ENCODE measurements at places on chromosomes 5 and 9.

DNA sequence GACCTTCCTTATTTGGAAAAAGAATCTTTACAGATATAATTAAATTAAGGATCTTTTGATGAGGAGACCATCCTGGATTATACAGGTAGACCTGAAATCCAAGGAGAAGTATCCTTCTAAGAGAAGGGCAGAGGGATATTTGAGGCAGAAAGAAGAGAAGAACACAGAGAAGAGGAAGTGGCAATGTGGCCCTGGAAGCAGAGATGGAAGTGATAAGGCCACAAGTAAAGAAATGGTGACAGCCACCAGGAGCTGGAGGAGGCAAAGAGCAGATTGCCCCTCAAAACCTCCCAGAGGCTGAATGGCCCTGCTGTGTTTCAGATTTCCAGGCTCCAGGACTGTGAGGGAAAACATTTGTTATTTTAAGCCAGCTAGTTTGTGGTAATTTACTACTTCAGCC is 93.0 kb upstream of the ANKRD55 start:
- no peak for DNase-seq

DNA sequence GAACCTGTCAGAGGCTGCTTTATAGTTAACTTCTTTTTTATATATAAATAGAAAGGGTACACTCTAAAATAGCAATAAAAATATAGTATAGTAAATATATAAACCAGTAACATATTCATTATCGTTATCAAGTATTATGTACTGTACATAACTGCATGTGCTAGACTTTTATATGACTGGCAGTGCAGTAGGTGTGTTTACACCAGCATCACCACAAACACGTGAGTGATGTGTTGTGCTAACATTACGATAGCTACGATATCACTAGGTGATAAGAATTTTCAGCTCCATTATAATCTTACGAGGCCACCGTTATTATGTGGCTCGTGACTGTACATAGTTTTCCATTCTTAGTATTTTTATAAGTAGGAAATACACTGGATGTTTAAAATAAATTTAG is 43.8 kb upstream of the MEF2C start:
- no peak for DNase-seq

GRCh38 chr5:5522336-5522735 is 99.9 kb downstream of the ICE1 start:
- no peak for DNase-seq

GRCh38 chr5:157549954-157550549 is 25.5 kb downstream of the ADAM19 start:
- peak; percentile 63 for DNase-seq

DNA sequence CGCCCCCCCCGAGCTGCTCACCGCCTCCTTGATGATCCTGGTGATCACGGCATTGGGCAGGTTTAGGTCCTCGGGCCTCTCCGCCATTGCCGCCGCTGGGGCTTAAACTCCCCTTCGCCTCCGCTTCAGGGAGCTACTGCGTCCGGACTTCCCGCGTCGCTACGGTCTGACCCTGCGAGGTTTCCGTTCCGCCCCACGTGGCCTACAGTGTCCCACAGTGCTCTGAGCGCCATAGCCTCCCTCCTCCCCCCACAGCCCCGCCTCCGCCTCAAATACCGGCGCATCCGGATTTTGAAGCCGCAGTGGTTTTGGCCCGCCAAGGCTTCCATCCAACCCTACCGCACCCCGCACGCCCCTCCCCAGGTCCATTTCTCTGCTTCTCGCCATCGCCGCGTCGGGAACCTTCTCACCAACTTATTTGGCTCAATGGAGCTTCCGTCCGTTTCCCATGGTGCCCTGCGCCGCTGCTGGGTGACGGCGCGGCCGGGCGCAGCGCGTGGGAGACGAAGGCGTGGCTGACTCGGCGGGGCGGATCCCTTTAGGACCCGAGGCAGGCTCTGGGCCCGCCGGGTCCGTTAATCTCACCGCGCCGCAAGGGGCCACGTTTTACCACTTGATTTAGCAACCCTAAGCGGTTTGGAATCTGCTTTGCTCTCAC is at the start of the genes C9orf43 and POLE3:
Gene C9orf43 (plus strand): TSS at position 541 of the 658 bp plus-strand sequence. CDS start 2,747 bp downstream, outside the sequence.
Gene POLE3 (minus strand): TSS at position 469 of the 658 bp plus-strand sequence. CDS start 382 bp downstream, at position 87.
- DNase-seq, result peak; percentile 97

DNA sequence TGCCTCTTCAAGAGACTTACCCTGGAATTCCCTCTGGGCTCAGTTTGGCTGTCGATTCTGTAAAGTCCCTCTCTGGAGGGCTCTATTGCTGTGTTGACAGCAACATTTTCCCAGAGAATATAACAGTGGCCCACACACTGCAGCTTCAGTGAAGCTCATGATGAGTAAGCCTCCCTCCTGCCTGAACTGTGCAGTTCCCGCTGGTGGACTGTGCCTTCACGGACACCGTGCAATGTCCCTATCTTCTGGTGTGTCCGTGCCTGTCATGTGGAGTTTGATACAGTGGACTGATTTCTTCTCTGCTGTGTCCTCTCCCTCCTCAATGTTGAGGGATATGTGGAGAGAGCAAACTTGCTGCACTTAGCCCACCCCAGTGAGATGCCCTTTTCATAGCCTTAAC is 109.0 kb downstream of the NTRK2 start:
- no peak for DNase-seq

- peak; percentile 77 for DNase-seq
Observed at GRCh38 chr9:131799177-131799823, 59.4 kb upstream of the RAPGEF1 start.

DNA sequence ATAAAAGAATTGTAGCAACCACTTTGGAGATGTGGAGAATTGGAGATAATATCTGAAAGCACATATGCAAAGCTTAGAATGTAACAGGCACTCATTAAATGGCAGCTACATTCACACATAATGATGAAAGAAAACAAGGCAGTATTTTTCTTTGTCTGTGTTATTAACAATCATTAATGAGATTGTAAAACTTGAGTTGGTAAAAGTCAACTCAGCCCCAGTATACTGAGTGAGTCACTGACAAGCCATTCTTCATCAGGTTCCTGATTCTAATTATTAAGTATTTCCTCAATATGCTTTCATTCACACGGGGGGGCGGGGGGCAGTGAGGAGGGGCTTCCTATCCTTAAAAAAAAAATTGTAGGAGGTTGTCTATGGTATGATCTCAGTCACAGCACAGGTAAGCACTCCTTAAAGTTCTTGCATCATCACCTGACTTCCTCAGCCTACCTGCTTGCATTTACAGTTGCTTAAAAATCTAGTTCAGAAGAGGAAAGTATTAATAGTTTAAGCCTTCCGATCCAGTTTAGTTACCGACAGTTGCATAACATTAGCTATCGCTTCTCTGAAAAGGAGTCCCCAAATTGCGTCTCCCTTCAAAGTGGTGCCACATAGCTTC is 379.8 kb downstream of the EFNA5 start:
- no peak for DNase-seq

- DNase-seq, result no peak
Observed at GRCh38 chr9:99828417-99829176, 6.9 kb downstream of the NR4A3 start.

GRCh38 chr5:4628645-4629385 is 511.3 kb upstream of the ADAMTS16 start:
- DNase-seq, result peak; percentile 1

- no peak for DNase-seq
Observed at GRCh38 chr5:2986301-2986700, 234.8 kb upstream of the IRX2 start.

DNA sequence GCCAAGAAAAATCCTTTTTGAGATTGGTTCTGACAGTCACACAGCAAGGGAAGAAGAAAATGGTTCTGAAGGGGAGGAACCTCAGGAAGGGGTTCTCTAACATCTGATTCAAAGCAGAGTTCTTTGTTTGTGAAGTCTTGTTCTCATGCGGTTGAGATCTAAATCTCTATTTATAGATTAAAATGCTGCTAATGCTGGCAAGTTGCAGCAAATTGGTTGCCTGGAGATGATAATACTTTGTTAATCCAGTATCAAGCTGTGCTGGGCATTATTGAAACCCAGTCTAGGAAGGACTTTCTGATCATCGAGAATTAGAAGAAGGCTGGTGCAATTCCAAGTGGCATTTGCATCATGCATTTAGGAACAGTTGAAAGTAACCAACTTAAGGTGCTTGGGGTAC is 34.0 kb upstream of the SLC28A3 start:
- no peak for DNase-seq

DNA sequence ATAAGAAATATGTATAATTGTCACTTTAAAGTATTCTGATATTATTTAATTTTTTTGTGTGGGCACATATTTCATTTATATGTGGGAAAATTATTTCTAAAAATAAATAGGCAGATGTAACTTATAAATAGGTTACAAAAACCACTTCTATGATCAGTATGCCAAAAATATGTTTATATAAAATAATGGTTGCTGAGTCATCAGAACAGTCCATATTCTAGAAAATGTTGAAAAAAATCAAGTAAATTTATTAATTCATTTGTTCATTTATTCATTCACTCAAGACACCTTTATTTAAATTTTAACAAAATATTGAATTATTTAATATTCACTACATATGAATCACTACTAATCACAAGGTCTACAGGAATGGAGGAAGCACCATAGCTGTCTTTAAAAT is 1387.3 kb upstream of the C9orf72 start:
- DNase-seq, result no peak

DNA sequence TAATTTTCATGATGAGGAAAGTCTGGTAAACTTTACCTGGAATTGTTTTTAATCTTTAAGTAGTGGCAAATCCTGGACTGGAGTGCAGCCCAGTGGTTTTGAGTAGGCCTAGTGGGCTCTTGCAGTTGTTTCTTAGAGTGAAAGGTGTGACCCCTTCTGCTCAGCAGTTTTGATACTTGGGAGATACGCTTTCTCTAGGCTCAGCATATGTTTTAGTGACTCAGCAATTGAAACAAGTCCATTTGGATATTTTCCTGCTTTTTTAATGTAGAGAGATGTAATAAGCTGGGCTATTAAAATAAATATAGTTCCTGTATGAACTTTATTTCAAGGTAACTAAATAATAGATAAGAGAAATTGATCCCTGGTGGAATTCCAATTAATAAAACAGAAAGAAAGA is 6.0 kb downstream of the POLR3G start:
- DNase-seq, result no peak

DNA sequence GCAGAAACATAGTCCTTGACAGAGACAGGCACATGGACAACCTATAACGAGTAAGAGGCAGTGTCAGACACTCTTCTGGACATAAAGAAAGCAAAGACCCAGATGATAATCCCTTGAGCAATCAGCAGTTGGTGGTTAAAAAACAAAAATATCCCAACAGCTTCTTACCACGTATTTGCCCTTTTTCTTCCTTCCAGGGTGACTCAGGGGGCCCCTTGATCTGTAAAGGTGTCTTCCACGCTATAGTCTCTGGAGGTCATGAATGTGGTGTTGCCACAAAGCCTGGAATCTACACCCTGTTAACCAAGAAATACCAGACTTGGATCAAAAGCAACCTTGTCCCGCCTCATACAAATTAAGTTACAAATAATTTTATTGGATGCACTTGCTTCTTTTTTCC is 9.5 kb downstream of the GZMK start:
- peak; percentile 40 for DNase-seq

DNA sequence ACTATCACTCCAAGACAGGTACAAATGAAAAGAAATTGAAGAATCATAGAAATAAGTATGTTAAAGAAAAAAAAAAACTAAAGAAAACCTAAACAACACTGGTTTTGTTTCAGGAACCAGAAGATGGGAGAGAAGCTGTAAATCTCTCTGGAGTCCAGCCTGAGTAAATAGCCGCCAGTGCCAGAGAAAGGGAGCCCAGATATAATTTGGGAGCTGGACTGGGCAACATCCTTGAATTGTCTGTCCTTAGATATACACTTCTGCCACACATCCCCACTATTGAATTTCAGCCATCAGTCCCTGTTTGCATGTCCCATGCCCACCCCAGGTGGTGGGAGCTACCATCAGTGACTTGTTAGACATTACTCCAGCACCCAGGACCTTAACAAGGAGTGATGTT is 979.6 kb downstream of the DTWD2 start:
- DNase-seq, result no peak

- no peak for DNase-seq
Observed at GRCh38 chr5:102932781-102933180, 177.7 kb downstream of the PAM start.

DNA sequence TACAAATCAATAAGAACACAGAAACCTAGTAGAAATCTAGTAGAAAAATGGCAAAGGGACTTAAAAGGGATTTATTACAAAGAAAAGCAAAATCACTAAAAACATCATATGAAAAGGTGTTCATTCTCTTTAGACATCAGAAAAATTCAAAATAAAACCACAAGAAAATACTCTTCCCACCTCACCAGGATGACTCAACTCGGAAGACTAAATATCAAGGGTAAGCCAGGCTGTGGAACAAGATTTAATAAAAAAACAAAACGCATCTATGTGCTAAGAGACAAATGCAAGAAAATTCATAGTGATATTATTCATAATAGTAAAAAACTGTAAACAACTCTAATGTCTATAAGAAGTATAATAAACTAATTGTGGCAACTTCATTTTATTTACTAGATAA is 181.6 kb upstream of the GHR start:
- no peak for DNase-seq

- DNase-seq, result no peak
Observed at GRCh38 chr5:142840575-142840974, 70.4 kb downstream of the ARHGAP26 start.

DNA sequence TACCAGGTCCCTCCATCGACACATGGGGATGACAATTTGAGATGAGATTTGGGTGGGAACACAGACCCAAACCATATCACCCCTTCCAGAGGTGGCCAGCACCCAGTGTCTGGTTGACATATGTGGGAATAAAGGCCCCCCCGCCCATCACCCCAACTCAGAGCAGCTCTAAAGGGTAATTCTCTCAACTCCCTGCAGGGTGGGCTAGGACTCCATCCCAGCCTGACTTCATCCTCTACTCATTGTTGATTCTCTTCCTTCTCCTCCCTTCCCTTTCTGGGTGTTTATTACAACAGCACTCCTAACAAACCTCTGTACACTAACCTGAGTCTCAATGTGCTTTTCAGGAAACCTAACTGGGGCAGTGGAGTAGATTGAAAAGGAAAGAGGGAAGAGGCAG is 339.9 kb downstream of the ACTL7B start:
- DNase-seq, result no peak

DNA sequence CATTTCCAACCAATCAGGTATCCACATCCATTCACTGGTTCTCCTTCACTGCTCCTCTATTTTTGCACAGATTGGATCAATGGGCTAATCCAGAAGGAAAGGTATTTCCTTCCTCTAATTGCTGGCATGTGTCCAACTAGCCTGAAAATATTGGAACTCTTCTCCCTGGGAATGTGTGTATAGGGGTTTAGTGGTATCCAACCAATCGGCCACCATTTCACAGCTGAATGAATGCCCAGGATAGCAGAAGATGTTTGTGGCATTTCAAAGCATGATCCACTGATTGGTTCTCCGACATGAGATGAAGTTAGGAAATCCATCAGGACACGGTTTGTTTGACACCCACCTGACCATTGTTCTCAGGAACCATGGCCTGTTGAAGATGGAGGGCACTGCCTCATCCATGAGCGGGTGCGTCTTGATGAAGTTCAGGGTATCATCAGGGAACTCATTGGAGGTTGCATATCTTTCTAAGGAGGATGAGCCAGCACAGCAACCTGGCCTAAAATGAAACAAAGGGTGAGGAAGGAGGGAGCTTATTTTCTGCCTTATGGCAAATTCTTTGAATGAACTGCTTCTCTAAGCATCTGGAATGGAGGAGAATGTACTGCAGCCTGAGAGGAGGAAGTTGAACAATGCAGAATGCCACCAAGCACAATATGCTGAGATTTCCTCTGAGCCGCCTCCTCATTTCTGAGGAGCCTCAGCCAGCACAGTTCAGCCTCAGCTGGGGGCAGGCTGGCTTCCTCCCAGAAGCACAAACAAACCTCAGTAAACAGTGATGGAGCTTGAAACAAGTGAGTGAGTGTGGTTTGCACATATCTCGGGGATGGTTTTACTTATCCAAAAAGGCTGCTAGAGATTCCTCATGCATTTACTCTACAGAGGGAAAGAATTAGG is 94.6 kb downstream of the SEMA6A start:
- no peak for DNase-seq

All from myocyte (in vitro differentiated cells).